ENCODE measurements at places on chromosomes 12 and 14.
A peak's percentile ranks its signal among the peaks of the same experiment; 100 is the strongest.

DNA sequence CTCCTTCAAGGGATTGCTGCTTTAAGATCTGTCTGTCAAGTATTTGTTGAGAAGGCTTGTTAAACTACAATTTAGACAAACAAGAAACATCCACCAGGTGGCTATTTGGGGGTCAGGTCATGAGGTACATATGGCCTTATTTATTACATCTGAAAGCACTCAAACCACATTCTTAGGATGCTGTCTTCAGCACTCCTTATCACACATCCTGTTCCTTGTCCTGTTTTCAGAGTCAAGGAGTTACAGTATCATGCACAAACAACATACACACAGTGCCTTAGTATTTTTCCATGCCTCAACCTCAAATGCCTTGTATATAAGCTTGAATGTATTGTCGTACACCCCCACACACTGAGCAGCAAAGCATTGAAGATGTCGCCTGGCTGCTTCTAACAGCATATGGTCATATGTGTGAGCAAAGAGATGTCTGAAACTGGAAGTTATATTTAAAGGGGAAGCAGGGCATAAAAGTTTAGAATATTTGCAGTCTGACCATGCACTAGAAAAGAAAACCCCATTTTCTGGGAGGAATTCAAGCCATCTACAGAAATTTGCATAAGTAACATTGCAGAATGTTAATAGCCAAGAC is 83.8 kb downstream of the KCNMB4 start:
- DNase-seq = no peak

- DNase-seq = no peak
These were observed 2.4 kb upstream of the KCNC2 start for GRCh38 chr12:75212072-75212471.

GRCh38 chr14:33737446-33737845 is 213.4 kb downstream of the EGLN3 start:
- no peak for DNase-seq

GRCh38 chr12:107225635-107226034 is 132.3 kb upstream of the CRY1 start:
- peak; percentile 17 for DNase-seq

DNA sequence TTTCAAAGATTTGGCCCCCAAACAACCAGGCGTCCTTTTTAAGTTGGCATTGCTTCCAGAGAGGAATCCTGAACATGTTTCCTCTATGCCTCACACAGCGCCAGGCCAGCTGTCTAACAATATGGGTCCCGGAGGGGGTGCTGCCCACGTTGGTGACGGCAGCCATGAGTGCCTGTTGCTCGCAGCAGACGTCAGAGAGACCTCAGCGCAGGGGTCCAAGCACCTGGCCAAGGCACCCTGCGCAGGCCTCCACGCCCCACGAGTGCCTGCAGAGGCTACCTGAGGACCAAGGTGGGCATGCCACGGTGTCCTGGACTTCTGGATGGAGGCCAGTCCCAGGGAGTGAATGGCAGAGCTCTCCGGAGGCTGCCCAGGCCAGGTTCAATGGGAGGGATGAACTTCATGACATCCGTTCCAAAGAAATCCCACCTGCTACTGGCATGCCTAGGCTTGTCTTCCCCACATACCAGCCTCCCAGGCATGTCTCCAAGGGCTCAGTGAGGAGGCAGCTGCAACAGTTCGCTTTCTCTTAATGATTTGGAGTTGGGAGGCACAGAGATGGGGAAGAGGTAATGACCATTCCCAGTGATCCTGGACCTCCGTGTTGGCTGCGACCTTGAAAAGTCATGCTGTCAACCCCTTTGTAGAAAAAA is 11.6 kb upstream of the FOXN3 start:
- DNase-seq = no peak

DNA sequence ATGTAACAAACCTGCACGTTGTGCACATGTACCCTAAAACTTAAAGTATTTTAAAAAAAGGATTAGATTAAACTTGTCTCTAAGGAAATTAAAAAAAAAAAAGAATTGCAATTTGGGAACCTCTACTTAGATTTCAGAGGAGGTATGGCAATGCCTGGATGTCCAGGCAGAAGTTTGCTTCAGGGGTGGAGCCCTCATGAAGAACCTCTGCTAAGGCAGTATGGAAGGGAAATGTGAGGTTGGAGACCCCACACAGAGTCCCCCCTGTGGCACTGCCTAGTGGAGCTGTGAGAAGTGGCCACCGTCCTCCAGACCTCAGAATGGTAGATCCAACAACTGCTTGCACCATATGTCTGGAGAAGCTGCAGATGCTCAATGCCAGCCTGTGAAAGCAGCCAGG is 279.6 kb upstream of the CCDC196 start:
- DNase-seq = no peak

- no peak for DNase-seq
These were observed 79.8 kb downstream of the TTC9 start for GRCh38 chr14:70721542-70721941.

DNA sequence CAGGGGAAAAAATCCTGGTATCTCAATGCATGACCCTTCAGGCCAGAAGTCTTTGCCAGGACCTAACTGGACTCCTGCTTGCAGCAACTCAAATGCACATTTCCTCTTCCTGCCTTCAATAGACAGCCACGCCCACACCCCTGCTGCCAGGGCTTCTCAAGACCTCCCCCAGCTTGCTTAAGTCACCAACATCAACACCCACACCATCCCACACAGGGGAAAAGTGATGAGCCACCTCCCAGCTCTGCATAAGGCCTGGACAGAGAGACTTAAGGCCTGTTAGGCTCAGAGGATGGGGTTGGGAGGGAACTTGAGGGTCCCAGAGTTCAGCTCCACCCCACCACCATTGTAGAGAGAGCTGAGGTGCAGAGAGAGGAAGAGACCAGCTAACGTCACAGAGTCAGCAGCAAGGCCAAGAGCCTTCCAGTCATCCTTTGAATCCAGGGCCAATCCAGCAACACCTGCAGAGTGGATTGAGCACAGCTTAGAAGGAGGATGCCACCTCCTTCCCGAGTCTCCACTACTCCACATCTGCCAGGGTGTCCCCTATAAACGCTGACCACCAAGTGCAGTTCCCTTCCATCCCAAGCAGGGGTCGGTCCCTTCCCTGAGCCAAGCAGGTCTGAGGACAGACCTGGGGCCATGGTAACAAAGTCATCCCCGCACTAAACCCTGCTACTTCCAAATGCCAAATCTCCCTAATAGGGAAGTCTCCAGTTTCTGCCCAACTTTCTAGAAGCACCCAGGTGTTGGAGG is 50.0 kb downstream of the KDM2B start:
- DNase-seq = no peak

- no peak for DNase-seq
These were observed 233.5 kb downstream of the PPM1H start for GRCh38 chr12:62701492-62701891.

GRCh38 chr14:87457720-87458119 is 535.3 kb downstream of the GALC start:
- no peak for DNase-seq

- no peak for DNase-seq
These were observed 163.8 kb upstream of the CCDC198 start for GRCh38 chr14:57657487-57657886.

- DNase-seq = no peak
These were observed 429.4 kb downstream of the DIO2 start for GRCh38 chr14:79781882-79782281.

DNA sequence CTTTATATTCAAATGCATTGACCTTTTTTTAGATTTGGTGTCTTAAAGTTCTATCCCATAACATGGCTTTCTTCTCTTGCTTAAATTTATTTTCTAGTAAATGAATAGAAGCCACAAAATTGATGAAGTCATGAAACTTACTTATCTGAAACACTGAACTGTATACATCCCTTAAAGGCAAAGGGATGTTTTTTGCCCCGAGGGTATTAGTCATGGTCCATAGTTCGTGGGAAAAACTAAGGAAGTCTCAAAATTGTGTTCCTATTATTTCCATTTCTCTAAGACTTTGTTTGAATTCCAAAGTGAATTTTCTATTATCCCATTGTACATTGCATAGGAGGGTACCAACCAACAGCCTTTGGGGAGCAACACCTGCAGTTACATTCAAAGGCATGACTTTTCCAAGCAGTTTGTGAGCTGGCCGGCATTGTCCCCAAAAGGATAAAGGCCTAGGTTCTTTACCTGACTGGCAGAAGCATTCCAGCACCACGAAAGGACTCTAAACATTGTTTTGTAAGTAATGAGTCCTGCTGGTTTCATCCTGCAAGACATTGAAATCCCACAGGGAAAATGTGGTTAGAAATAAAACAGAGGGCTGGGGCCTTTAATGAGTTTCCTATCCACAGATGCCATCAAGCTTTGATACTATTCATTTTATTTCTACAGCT is 473.5 kb downstream of the PRKD1 start:
- no peak for DNase-seq

- DNase-seq = no peak
These were observed 83.1 kb upstream of the DNM1L start for GRCh38 chr12:32596030-32596429.

GRCh38 chr12:119601877-119602733 is 8.5 kb downstream of the TMEM233 start:
- DNase-seq = no peak

- DNase-seq = no peak
These were observed 329.8 kb downstream of the MED13L start for GRCh38 chr12:115947696-115948062.

DNA sequence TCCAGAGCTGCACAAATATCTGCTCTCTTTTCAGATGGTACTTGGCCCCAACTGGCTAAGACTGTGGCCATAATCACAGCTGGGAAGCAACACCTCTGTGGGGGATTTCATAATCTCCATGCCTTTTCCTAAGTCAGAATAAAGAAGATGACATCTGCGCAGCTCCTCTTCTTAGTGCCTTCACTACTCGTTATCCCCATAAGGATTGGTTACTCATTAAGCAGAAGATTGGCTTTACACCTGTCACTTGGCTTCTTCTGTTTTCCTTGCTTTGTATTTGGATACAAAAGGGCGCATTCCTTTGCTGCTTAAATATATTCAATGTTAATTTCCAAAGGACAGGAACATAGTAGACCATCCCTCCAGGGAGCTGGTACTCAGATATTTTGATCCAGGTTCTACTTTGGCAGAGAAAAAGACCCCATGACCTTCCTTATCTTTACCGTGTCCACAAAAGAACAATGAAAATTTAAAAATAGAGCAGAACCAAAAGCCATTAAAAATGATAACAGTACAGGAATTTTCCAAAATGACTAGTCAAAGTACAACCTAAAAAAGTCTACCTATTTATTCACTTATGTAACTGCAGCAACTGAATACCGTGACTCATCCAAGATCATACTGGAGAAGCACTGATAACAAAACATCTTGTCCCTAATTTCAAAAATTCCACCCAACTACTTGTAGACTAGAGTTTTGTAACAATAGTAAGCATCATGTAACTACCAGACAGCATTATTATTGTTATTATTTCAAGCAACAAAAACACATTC is 352.3 kb upstream of the TMPO start:
- DNase-seq = no peak

DNA sequence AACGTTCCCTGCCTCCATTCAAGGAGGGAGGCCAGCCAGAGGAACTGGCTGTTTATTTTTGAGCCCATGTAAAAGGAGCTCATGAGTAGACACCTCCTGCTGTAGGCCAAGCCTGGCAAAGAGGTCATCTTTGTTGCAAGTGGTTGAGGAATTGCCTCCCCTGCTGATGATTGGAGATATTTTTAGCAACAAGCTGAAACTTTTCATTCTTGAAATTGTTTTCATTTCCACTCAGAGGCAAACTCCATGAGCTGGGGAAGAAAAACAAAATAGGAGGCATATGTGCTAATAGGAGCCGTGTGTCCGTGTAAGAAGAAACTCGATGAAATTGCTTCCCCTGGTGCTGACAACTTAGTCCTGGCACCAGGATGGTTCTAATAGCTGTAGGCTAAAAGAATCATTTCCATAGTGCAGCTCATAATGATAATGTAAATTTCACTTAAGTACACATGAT is 440.1 kb upstream of the FAR2 start:
- peak; percentile 34 for DNase-seq

GRCh38 chr12:50016501-50017475 is 8.5 kb downstream of the RACGAP1 start:
- DNase-seq = no peak

GRCh38 chr12:118103201-118103600 is 610 bp downstream of the VSIG10 start:
- DNase-seq = no peak

GRCh38 chr12:115698257-115698656 is 579.2 kb downstream of the MED13L start:
- DNase-seq = no peak

DNA sequence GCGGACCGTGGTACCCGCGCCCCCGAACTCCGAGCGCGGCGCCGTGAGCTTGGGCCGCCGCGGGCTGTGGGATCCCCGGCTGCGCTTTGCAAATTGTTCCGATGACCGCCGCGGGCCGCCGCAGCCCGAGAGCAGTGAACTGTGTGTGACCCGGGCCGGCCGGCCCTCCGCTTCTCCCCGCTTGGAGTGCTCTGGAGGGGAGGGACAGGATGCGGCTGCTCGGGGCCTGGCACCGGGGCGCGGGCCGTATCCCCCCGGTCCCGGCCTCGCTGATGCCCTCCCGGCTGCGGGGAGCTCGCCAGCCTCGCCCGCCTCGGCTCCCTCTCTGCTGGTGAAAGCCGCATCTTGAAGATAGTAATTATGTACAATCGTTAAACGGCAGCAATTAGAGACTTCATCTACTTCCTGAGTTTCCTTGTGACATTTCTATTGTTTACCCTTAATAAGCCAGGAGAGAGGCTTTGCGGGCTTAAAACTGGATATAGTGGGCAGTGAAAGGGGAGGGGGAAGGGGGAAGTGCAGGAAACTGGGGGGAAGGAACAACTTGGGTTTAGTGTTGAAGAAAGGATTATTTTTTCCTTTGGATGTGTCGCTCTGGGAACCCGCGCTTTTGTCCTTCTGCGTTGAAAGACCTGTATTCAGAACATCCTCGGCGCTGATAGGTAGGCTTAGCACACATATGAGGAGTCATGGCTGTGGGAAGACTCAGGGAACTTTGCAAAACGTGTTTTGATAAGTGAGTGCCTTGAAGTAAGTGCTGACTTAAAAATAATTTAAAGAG is 1.2 kb downstream of the PELI2 start:
- no peak for DNase-seq

GRCh38 chr14:104805326-104805678 is 4.4 kb downstream of the ZBTB42 start:
- peak; percentile 27 for DNase-seq

GRCh38 chr12:8145754-8146441 is 10.9 kb upstream of the ZNF705A start:
- peak; percentile 11 for DNase-seq

GRCh38 chr12:57216014-57216911 is at the start of gene NXPH4:
NXPH4 (plus strand) TSS chr12:57216794; CDS start chr12:57216970, 176 bp downstream.
- no peak for DNase-seq

GRCh38 chr12:19542606-19543005 is 103.3 kb downstream of the AEBP2 start:
- DNase-seq = no peak

- no peak for DNase-seq
These were observed 428.1 kb downstream of the NRXN3 start for GRCh38 chr14:78598046-78598920.

All from HS-27A (cell line).